ENCODE measurements at places on chromosomes 7 and 10. TPM values are rescaled to one million over a fixed set of nuclear protein-coding genes. Genes with fewer than 3 reads are reported as not detected.

DNA sequence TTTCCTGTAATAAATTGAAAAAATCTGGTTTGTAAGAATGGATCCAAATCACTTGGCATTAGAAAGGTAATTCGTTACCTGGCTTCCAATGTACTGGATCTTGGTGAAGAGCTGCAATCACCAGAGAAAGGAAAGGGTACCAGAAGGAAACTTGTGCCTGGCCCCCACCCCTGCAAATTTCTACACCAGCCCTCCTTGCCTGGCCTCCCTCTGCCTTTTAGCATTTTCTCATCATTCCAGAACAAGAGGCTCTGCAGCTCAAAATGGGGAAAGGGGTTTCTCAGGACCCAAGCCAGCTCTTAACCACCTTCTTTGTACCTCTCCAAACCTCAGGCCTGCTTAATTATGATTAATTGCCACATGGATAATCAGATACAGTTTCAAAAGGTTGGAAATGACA is 612.8 kb upstream of the MGMT start:
- DNase-seq = no peak

- DNase-seq = no peak
Measured at GRCh38 chr7:74480861-74481417, 27.2 kb downstream of the GTF2IRD1 start.

DNA sequence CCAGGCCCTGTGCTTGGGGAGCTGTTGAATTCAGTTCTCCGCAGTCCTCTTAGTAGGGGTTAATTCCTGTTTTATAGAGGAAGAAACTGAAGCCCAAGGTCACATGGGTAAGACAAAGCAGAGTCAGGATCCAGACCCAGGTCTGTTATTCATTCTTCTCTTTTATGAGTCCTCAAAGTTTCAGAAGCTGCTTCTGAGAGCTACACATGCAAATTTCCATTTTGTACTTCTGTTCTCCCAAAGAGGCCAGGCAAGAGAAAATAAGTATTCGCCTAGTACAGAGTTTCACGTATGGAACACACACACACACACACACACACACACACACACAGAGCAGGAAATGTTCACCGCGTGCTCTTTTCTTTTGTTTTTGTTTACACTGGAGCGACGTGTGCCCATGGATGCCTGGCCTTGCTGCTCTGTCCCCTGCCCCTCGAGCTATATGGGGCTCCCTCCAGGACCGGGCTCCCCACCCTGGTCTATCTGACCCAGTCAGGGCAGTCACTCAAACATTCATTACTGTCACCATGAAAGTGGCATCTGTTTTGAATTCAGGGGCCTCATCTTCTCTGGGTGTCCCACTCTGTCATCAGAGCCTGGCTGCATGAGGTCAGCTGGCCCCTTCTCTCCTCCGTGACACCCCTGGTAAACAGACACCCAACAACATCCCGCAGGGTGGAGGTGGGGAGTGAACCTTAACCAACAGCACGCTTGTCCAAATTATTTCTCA is 84.4 kb downstream of the TNS3 start:
- no peak for DNase-seq

The ITPRID1 gene
- total RNA-seq = 0.18 TPM

GRCh38 chr10:95312257-95312656 is 21.5 kb upstream of the PDLIM1 start:
- DNase-seq = no peak

Measured in H7 (cell line).